AML-193 (cell line): ENCODE measurements at places on chromosomes 2 and 18.

- no peak for DNase-seq
These were observed 22.7 kb upstream of the DSC3 start for GRCh38 chr18:31065036-31065773.

GRCh38 chr2:56021579-56021978 lies 98.0 kb upstream of the EFEMP1 start:
- no peak for DNase-seq

DNA sequence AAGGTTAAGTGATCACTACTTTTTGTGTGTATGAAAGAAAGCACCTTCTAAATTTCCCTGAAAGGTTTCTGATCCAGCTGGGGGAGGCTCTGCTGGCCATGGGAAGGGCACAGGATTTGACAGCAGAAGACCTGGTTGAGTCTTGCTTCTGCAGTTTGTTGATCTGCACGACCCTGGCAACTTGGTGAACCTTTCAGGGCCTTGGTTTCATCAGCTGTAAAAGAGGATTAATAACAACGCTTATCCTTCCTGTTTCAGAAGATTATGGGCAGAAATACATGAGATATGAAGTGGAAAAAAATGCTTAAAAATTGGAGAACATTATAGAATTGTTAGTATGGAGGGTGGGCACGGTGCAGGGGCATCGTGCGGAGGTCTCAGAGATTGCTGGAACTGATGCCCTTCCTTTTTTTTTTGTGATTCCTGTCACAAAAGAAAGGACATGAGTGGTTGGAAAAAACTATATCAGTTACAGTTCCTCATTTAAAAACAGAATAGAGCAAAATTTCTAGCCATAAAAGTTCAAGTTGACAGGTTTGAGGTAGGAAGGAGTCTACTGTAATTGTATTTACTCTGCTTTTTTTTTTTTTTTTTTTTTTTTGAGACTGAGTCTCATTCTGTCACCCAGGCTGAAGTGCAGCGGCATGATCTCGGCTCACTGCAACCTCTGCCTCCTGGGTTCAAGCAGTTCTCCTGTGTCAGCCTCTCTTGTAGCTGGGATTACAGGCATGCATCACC lies 47.4 kb downstream of the MFSD6 start:
- no peak for DNase-seq

DNA sequence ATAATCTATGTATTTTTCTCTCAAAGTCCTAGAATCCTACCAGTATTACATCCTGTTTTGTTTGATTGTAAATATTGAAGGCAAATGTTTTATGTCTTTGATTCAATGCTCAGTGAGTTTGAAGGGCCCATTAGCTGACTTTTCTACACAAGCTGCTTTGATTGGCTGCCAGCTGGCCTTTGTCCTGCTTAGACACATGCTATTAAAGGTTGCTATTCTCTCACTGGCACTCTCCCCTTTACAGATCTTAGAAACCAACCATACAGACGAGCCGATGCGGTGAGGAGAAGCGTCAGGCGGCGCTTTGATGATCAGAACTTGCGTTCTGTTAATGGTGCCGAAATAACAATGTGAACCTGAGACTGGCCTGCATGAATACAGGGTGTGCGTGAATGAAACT lies 69.7 kb downstream of the PRPF40A start:
- no peak for DNase-seq

GRCh38 chr18:34710934-34711333 lies 836 bp downstream of the DTNA start:
- no peak for DNase-seq
